ENCODE measurements at places on chromosomes 11 and 22.

GRCh38 chr22:50105208-50106100 lies 15.6 kb downstream of the MOV10L1 start:
- DNase-seq, result no peak

- DNase-seq, result no peak
Observed at GRCh38 chr11:86483940-86484794, 109.5 kb downstream of the CCDC81 start.

- DNase-seq, result no peak
Observed at GRCh38 chr11:93573184-93573583, 30.0 kb upstream of the SMCO4 start.

GRCh38 chr11:12092714-12093113 lies 17.7 kb upstream of the MICAL2 start:
- no peak for DNase-seq

- no peak for DNase-seq
Observed at GRCh38 chr11:45673441-45673840, 8.0 kb upstream of the CHST1 start.

GRCh38 chr11:32905028-32905667 lies 12.5 kb downstream of the QSER1 start:
- no peak for DNase-seq

- no peak for DNase-seq
Observed at GRCh38 chr22:46281866-46282678, 14.3 kb downstream of the TTC38 start.

GRCh38 chr22:29199702-29200400 lies 5.8 kb upstream of the EMID1 start:
- no peak for DNase-seq

- DNase-seq, result no peak
Observed at GRCh38 chr11:45394294-45395085, 108.3 kb upstream of the SYT13 start.

DNA sequence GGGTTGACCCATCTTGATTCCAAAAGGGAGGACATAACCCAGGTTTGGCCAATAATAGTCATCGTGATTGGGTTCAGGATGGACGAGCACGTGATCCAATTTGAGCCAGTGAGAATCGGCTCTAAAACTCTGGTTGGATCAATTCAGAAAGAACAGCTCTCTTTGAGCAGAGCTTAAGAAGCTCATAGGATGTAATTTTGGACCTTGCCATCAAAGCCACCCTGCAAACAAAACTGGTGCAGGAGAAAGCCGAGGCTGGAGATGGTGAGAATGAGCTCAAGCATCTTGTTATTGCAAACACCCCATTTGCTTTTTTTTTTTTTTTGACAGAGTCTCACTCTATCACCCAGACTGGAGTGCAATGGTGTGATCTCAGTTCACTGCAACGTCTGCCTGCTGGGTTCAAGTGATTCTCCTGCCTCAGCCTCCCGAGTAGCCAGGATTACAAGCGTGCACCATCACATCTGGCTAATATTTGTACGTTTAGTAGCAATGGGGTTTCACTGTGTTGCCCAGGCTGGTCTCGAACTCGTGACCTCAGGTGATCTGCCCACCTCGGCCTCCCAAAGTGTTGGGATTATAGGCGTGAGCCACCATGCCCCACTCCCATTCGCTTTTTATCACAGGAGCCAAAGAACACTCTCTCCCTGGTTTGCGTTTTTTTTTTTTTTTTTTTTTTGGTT lies 13.8 kb upstream of the MIAT start:
- DNase-seq, result no peak

DNA sequence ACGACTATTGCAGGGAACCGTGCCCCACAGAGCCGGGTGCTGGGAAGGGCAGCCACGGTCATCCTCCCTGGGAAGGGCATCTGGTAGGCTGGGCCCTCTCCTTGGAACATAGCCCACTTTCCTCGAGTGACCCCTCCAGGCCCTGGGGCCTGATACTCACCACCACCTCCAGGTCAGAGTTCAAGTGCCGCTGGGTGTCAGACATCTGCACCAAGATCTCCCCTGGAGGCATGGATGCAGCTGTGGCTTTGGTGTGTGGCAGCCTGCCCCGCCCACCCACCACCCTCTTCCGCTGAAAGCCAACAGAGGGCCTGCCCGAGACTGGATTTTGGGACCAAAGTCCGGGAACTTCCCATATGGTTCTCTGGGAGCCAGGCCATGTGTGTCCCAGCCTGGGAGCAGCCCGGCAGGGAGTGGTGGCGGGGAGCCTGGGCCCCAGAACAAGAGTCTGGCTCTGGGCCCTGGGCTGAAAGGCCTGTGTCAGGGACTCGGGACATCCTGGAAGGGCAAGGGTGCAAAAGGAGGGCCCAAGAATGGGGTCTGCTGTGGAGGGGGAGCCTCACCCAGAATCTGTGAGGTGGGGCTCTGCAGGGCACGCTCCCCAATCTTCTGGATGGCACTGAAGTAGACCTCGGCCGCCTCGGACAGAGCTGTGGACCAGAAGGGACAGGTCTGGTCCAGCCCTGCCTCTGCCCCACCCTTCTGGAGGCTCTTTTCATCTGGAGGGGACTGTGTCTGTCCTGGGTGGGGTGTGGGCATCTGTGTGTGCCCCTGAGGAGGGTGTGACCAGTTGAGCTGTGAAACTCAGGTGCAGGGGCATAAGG lies 2.6 kb downstream of the BAIAP2L2 start:
- DNase-seq, result no peak

DNA sequence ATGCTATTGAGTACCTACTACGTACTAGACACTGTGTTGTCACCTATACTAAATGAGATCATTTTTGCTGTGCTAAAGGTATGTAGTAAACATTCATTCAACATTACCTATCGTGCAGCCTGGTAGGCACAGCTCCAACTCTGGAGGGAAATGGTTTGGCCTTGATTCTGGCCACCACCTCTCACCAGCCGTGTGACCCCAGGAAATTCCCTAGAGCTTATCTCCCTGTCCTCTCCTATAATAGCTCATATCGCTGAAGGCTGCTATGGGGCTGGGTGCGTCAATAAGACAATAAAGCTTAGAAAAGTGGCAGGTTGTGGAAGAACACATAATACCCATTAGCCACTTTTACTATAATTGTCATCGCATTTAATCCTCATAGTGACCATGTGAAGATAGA lies 107.5 kb downstream of the MYO18B start:
- no peak for DNase-seq

DNA sequence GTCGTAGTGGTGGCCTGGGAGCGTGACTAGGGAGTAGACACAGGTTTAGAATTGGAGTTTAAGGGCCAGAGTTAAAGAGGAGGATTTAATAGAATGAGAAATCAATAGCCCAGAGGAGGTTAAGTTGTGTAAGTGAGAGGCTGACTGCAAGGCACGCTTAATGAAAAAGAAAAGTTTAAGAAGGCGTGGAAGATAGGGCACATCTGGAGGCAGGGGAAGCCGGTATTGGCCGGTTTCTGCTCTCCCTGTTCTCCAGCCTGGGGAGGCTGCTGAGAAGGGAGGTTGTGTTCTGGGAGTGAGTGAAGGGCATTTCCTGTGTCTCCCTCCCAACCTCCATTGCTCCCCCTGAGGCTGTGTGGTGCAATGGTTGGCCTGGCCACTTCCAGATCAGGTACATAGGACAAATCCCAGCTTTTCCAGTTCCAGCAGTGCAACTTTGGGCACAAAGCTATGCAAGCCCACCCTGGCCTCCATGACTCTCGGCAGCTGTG lies 6.3 kb downstream of the GRIK4 start:
- DNase-seq, result no peak

DNA sequence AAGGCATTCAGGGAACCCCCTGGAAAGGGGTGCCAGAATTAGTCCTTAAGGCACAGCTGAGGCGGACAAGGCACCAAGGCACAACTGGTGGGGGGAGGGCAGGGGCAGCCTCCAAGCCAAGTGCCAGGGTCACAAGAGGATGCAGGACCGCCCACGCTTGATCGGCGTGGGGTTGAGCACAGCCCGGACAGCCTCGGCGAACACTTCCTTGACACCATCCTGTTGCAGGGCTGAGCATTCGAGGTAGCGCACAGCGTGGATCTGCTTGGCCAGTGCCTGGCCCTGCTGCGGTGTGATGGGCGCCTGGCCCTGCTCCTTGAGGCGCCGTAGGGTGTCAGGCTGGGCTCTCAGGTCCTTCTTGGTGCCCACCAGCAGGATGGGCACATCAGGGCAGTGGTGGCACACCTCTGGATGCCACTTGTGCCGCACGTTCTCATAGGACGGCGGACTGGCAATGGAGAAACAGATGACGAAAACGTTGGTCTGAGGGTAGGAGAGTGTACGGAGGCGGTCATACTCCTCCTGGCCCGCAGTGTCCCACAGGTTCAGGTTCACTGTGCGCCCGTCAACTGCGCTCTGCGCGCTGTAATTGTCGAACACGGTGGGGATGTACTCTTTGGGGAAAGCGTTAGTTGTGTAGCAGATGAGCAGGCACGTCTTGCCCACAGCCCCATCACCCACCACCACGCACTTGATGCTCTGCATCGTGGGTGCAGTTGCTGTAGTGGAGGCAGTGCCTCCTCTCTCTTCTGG lies 13.1 kb downstream of the RHOG start:
- no peak for DNase-seq

DNA sequence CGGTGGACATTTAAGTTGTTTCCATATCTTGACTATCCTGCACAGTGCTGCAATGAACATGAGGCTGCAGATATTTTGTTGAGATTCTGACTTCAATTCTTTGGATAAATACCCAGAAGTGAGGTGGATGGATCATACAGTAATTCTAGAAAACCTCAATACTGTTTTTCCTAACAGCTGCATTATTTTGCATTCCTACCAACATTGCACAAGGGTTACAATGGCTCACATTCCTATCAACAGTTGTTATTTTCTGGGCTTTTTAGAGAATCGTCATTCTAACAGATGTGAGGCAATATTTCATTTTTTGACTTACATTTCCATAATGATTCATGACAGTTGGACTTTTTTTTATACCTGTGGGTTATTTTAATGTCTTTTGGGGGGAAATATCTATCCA lies 716.9 kb upstream of the ANO3 start:
- no peak for DNase-seq

- no peak for DNase-seq
Observed at GRCh38 chr11:121421149-121421901, 30.8 kb upstream of the SORL1 start.

- no peak for DNase-seq
Observed at GRCh38 chr11:16881074-16881709, 133.0 kb downstream of the PLEKHA7 start.

- DNase-seq, result no peak
Observed at GRCh38 chr11:133064152-133064877, 468.0 kb downstream of the OPCML start.

- no peak for DNase-seq
Observed at GRCh38 chr11:8426076-8426475, 162.4 kb upstream of the LMO1 start.
